ENCODE measurements at places on chromosomes 2 and 18.

- no peak for DNase-seq
Measured at GRCh38 chr18:79857082-79857671, 59.4 kb downstream of the KCNG2 start.

DNA sequence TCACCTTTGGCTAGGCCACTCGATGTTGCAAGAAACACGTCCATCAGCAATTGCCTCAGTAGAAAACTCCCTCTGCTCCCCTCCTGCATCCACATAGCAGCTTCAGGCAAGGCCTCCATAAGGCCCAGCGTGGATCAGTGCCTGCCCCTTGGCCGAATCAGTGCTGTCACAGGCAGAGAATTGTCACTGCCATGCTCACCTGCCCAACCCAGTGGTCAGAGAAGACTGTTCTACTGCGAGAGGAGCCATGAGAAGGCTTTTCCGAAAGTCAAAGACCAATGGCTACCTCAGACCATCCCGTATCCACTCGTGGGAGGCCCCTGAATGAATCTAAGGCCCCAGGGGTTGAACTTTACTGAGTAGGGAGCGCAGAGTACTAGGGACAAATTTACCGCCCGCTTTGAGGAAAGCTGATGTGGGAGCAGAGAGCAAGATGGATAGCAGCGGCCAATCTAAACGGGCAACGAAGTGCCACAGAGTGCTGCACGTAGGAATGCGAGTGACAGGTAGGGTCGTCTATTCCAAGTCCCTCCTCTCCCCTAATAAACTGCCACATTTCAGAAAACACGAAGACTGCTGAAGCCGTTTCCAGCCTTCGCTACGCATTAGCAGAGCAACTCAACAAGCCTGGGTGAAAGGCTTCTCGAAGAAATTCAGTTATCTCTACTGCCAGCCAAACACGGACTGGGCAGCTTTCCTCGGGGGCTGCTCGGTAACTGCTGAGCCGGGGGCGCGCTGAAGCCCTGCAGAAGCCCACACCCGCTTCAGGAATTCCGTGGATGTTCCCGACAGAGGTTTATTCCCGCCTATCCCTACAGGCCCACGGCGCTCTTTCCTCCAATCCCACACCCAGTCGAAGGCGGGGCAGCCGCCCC, 968 bp upstream of the RALBP1 start:
- DNase-seq, result peak; percentile 53

DNA sequence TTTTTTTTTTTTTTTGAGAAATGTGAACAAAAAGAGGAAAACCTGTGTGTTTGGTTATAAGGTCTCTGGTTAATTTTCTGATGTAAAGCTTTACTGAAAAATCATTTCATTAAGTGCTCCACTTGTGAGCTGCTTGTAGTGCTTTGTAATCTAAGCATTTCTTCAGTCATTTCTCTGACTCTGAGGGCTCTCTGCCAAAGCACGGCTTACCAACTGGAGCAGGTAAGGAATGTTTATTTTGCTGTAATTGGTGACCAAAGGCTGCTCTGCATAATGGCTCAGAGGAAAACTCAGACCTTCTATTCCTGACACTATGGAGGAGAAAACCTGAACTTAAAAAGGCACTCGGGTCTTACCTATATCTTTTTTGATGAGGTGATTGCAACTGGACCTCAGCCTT, 848.8 kb downstream of the MBD2 start:
- DNase-seq, result no peak

- no peak for DNase-seq
Measured at GRCh38 chr2:30181176-30181575, 34.4 kb downstream of the YPEL5 start.

DNA sequence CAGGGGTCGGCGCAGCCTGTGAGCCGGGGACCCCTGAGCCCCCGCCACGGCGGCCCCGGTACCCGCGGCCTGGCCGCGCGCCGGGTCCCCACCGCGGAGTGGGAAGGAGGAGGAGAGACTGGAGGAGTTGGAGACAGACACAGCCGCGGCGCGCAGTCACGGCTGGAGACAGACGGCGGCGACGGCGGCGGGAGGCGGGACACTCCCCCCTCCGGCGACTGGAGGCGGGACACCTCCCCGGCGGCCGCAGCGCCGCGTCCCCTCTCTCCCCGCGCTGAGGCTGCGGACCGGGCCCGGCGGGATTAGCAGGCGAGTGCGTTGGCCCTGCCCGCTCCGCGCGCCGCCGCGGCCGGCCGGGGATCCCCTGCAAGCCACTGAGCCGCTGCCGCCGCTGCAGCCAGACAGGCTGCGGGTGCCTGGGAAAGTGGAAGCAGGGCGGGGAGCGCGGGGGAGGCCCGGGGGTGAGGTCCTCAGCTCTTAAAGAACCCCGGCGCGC, 1.0 kb upstream of the LDLRAD4 start:
- DNase-seq, result peak; percentile 23

GRCh38 chr18:54950221-54950620, 9.0 kb downstream of the CCDC68 start:
- peak; percentile 37 for DNase-seq

- DNase-seq, result no peak
Measured at GRCh38 chr2:3659447-3660432, 1.7 kb downstream of the ALLC start.

DNA sequence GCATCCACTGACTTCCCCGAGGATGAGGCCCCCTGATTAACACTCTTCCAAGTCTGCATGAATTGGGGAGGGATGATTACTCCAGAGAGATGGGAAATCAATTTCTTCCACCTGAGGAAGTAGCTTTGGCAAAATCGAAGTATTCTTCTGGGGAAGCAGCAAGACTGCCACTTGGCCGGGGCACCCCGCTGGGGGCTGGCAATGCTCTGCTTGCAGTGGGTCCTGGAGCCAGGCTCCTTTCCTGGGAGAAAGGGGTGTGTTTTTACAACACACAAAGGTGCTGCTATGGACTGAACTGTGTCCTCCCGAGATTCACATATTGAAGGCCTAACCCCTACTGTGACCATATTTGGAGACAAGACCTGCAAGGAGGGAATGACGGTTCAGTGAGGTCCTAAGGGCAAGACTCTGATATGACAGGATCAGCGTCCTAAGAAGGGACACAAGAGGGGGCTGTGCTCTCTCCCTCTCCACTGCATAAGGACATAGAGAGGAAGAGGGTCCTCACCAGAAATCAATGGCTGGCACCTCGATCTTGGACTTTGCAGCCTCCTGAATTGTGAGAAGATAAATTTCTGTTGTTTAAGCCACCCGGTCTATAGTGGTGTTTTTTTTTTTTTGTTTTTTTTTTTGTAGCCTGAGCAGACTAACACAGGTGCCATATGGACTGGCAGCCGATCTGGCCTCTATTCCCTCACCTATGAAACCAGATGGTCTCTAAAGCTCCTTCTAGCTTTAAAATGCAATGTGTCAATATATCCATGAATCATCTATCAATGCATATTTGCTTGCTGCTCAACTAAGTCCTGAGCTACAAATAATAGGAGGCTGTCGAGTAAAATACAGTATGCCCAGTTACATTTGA, 3.6 kb upstream of the SMARCAL1 start:
- DNase-seq, result no peak

- no peak for DNase-seq
Measured at GRCh38 chr2:1665761-1666505, 78.4 kb downstream of the PXDN start.

DNA sequence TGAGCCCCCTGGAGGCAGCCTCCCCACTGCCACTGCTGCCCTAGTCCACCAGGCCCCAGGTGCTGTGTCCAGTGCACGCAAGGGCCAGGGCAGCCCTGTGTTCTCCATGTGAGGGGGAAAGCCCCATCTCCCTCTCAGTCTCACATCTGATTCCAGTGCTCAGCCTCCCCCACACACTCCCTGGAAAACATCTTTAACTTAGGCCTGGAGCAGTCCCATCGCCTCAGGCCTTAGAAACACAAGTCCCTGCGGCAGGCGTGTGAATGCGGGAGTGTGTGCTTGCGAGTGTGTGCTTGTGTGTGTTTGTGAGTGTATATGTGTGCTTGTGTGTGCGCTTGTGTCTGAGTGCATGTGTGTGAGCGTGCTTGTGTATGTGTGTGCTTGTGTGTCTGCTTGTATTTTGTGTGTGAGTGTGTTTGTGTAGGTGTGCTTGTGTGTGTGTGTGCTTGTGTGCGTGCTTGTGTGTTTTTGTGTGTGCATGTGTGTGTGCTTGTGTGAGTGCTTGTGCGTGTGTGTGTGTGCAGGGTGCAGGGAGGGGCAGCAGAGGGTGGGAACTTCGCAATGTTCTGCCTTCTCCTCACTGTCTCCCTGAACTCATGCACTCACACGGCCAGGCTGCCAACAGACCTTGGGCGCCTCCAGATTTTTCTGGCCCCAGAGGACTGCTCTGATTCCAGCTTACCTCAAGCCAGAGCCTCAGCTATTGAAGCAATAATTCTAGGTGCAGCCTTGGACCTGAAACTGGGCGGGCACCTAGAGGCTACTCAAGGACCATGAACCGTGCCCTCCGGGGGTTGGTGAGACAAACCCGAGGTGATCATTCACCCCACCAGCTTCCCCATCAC, 139.6 kb downstream of the CABLES1 start:
- no peak for DNase-seq

DNA sequence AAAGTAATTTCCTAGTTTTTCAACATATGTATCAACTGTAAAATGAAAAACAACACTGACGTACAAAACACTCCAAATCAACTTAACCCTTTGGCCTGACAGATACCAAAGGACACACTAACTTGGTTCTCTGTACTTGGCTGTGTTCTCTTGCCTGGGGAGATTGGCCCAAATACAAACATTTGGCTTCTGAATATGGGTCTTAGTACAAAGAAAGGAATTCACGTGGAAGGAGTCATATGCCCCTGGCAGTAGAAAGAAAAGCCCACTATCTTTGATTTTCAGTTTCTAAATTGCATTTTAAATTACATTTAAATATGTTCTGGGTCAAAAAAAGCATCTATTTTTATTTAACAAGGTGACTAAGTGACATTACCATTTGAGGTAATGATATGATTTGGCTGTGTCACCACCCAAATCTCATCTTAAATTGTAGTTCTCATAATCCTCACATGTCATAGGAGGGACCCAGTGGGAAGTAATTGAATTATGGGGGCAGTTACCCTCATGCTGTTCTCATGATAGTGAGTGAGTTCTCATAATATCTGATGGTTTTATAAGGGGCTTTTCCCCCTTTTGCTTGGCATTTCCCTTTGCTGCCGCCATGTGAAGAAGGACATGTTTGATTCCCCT, 153.6 kb upstream of the CCDC195 start:
- no peak for DNase-seq

GRCh38 chr2:145088756-145089155, 568.8 kb upstream of the ZEB2 start:
- DNase-seq, result no peak

- peak; percentile 39 for DNase-seq
Measured at GRCh38 chr2:111157798-111158197, 37.1 kb downstream of the BCL2L11 start.

Data from NCI-H2029 (cell line).